Stimulated activated CD8-positive, alpha-beta memory T cell treated with anti-CD3 and anti-CD28 coated beads, Interleukin-12 subunit alpha, Interleukin-12 subunit beta, amount 100 ng/mL, for 1 hour (primary cell): ENCODE measurements at places on chromosomes 2 and 18.
A peak's percentile ranks its signal among the peaks of the same experiment; 100 is the strongest.

- peak; percentile 53 for DNase-seq
Observed at GRCh38 chr2:84970868-84971509, at the start of gene KCMF1. Gene KCMF1, plus strand, starts transcription at chr2:84971161. Its CDS starts 291 bp downstream, at chr2:84971452.

DNA sequence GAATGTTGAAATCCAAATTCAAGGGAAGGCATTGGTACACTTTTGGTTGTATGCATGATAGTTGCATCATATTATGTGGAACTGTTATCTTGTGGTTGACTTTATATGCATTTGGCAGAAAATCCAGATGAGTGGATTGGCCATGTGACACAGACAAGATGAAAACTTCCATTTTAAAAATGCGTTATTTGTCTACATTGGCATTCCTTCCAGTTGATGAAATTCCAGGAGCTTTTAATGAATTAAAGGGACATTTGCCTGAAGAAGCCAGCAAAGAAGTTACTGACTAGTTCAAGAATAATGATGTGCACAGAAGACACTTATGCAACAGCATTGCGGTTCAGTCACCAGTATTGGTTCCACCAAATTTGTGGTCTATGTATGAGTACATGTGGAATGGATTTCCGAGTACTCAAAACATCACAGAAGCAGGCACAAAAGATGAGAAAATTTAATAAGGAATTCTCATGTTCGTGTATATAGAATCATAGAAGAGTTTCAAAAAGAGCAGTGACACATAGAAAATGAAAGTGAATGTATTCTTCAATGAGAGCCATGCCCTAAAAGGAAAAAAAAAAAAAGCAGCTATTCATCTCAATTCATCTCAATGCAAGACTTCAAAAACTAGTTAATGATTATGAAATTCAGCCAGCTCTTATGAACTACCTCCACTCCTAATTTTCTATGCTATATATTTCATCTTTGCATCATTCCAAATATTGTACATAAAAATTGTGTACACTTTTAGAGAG lies 232.1 kb downstream of the RBM43 start:
- DNase-seq, result no peak

DNA sequence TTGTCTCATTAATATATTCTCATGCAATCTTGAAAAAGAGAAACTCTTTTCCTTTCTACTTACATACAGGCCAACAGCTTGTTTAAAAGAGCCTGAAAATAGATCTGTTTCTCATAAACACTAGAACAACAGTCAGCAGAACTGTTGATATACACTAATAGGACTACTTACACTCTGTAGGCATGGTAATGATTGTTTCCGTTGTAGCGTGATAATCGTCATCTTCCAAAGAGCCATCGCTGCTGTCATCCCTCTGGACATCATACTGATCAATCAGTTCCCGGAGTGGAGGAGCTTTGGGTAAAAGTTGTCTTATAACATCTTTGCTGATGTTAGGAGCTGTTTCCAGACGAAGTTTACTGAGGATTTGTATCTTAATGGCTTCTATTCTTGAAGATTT lies 476 bp downstream of the MSTN start:
- DNase-seq, result no peak

- DNase-seq, result no peak
Observed at GRCh38 chr2:215879977-215880940, 133.1 kb downstream of the MREG start.

DNA sequence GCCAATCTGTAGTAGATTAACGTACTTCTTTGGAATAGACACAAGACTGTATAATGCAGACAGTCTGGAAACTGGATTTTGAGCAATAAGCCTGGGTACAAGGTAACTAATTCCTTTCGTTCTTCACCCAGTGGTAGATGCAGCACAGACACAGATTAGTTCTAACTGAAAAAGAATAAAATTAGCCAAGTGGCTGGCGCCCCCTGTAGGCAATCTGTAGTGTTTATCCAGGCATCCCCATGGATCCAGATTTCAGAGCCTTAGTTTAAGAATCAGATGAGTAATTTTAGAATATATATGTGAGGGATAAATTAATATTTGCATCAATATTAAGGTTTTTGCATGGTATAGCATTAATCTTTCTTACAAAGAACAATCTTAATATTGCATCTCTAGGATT lies 563.9 kb downstream of the DCC start:
- no peak for DNase-seq

DNA sequence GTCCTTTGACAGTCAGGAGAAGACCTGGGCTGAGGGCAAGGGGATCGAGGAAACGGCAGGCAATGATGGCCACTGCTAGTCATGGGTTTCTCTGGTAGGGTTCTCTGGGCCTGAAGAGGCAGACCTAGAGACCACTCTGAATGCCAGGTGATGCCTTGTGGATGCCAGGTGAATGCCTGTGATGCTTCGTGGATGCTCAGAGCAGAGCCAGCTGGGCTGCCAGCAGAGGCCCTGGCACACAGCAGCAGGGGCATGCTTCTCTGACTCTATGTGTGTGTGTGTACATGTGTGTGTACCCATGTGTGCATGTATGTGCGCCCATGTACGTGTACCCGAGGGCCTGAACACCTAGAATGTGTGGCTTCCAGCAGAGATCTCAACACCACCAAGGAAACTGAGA lies 172.0 kb downstream of the TNS1 start:
- DNase-seq, result no peak

GRCh38 chr18:65082907-65083306 lies 667.9 kb upstream of the CDH7 start:
- DNase-seq, result no peak

GRCh38 chr2:58508006-58508405 lies 266.9 kb upstream of the FANCL start:
- no peak for DNase-seq

DNA sequence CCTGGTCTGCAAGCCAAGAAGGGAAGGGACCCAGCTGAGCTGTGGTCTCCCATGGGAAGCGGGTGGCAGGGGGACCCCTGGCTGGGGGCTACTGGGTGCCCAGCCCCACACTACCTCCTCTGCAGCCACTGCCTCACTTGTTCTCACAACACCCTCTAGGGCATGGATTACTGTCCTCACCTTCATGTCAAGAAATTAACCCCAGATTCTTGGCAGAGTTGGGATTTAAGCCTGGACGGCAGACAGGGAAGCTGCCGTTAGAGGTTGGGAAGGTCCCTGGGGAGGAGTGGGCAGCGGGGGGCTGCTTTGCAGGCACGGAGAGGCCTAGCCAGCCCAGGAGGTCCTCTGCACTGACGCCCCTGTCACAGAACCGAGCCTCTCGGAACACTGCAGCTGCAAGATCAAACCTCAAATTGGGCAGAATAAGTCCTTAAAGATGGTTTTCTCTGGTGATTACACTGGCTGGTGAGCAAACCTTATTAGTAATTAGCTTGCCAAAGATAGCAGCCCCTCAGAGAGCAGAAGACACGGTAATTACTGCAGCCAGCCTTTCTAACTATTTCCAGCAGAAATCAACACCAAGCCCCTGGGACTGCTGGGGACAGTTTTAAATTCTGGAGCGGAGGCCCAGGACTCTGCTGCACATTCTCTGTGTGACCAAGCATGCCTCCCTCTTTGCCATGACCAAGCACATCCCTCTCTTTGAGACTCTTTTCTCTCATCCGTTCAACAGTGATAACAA lies 35.9 kb downstream of the KCNF1 start:
- DNase-seq, result no peak

GRCh38 chr2:41884718-41885117 lies 163.1 kb upstream of the PKDCC start:
- no peak for DNase-seq

DNA sequence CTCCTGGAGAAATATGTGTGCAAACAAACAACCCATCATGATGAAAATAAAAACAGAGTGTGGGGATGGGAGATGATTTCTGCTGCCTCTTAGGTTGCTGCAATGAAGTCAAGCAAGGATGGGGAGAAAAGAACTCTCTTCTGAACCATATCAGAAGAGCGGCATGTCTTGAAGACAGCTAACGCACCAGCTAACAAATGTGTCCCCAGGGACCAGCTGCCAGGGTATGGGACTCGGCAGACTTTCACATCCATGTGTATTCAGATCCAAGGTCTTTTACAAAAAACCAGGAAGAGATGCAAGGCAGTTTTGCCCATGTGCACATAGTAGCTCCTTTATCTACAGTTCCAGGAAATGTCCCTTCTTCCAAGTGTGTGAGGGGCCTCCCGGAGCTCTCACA lies 125.4 kb downstream of the CLIP4 start:
- DNase-seq, result no peak

- no peak for DNase-seq
Observed at GRCh38 chr2:241601841-241602240, 35.1 kb downstream of the THAP4 start.

GRCh38 chr18:78857314-78858150 lies 122.1 kb upstream of the SALL3 start:
- DNase-seq, result no peak

DNA sequence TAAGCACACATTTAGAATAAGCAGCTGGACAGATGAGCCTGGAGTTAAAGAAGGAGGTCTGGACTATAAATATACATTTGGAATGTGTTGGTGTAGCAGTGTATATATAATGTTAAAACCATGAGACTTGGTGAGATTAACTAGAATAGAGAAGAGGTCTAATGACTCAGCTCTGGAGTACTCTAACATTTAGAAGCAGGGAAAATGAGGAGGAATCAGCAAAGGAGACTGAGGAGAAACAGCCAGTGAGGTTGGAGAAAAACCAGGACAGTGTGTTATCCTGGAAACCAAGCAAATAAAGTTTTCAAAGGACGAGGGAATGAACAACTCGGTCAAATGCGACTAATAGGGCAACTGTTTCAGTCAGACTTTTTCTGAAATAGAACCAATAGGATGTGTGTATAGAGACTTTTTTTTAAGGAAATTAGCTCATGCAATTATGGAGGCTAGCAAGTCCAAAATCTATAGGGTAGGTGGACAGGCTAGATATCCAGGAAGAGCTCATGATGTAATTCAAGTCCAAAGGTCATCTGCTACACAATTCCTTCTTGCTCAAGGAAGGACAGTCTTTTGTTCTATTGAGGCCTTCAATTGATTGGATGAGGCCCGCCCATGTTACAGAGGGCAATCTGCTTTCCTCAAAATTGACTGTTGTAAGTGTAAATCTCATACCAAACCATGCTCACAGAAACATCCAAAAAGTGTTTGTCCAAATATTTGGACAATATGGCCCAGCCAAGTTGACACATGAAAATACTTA lies 10.8 kb upstream of the SESTD1 start:
- no peak for DNase-seq

DNA sequence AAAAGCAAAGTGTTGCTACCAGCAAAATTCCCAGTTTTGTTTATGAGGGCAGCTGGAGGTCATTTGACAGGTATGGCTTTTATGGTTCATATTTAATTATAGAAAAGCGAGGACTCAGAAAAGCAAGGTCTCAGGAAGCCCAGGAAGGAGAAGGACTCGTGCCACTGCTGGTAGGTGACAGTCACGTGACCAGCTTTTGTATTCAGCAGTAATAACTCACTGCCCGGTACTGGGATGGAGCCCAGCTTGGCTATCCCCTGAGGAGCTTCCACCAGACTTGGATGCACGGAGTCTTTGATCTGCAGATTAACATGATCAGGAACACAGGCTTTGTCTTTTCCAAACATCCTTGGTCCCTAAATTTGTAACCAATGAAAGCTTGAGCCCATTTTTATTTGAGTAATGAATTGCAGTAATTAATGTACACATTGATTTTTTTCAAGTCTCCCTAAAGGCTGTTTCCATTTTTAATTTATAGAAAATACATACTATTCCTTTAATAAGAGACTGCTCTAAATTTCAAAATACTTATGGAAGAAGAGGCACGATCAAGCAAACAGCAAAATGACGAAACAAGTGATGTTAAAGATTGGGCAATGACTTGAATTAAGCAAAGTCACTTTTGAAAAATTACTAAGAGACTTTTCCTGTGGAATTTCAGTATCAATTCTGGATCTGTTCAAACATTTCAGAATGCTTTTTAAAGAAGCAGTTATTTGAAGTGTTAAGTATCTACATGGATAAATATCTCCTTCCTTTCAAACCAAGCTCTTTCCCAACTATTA lies 251.7 kb upstream of the HNRNPA3 start:
- no peak for DNase-seq

GRCh38 chr2:113164215-113164929 lies 9.4 kb upstream of the PSD4 start:
- no peak for DNase-seq

GRCh38 chr18:58041633-58042032 lies 2.4 kb upstream of the NEDD4L start:
- no peak for DNase-seq

GRCh38 chr18:27054926-27055325 lies 130.2 kb downstream of the CHST9 start:
- DNase-seq, result no peak

GRCh38 chr2:44944952-44945612 lies 3.6 kb downstream of the SIX3 start:
- DNase-seq, result no peak

DNA sequence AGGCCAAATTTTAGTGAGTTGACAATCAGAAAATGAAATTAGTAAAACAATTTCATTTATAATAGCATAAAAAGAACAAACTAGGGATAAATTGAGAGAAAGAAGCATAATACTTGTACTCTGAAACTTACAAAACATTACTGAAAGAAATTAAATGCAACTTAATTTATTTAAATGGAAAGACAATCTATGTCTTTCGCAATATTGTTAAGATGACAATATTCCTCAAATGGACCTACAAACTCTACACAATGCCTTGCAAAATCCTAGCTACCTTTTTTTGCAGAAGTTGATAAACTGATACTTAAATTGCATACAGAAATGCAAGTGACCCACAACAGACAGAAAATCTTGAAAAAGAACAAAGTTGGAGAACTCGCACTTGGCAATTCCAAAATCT lies 9.1 kb downstream of the EPG5 start:
- no peak for DNase-seq

- no peak for DNase-seq
Observed at GRCh38 chr18:72181241-72181764, 362.8 kb downstream of the CBLN2 start.

DNA sequence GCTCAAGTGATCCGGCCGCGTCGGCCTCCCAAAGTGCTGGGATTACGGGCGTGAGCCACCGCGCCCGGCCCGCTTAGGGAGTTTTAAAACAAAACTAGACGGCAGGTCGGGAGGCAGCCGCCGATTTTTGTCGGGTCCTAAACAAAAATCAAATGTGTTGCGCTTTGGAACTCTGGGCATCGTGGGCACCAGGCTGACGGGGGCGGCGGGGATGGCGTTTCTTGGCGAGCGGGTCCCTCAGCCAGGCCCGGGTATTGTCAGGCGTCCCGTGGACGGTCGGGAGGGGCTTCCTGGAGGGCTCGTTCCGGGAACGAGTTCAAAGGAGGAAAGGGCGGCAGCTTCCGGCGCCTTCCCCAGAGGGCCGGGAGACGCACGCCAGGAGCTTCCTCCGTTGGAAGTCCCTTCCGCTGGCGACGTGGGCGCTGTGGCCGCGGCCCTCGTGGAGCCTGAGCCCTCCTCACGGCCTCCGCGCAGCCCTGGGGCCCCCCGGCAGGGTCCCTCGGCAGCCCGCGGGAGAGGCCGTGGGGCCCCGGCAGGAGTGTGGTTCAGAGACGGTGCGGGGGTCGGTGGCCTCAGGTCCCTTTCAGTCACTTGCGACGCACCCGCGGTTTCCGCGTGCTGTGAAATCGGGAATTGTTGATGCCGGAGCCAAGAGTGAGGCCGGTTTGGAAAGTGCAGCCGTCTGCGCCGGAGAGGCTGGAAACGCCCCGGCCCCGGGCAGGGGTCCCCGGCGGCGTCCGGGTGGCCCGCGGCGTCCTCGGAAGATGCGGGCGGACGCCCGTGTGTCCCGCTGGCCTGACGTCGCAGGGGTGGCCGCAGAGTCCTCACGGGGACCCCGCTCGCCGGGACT lies 59.3 kb downstream of the EMILIN2 start:
- DNase-seq, result no peak

- DNase-seq, result no peak
Observed at GRCh38 chr2:120989512-120990441, 254.1 kb downstream of the GLI2 start.
